Stimulated activated CD4-positive, alpha-beta T cell treated with anti-CD3 and anti-CD28 coated beads, Interleukin-15, amount 100 ng/mL, for 24 hours (primary cell): ENCODE measurements at places on chromosomes 11 and 22.
A peak's percentile ranks its signal among the peaks of the same experiment; 100 is the strongest.

- no peak for DNase-seq
These were observed 35.7 kb downstream of the CD44 start for GRCh38 chr11:35174666-35175065.

- no peak for DNase-seq
These were observed 808 bp upstream of the IFITM2 start for GRCh38 chr11:306645-307371.

GRCh38 chr11:129302386-129303101 lies 73.1 kb upstream of the BARX2 start:
- no peak for DNase-seq

- no peak for DNase-seq
These were observed 217.3 kb upstream of the TMEM45B start for GRCh38 chr11:129598378-129598777.

DNA sequence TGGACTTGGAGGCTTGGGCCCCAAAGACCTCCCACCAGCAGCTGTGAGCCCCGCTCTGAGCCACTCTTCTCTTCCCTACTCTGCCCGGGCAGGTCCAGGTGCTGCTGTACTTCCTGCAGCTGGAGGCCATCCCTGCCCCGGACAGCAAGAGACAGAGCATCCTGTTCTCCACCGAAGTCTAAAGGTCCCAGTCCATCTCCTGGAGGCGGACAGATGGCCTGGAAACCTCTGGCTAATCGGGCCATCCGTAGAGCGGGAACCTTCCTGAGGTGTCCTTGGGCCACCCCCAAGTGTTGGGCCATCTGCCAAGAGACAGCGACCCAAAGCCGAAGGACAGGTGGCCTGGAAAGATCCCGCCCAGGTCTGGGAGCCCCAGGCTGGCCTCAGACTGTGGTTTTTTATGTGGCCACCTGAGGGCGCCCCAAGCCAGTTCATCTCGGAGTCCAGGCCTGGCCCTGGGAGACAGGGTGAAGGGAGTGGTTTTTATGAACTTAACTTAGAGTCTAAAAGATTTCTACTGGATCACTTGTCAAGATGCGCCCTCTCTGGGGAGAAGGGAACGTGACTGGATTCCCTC lies 135.1 kb downstream of the BCR start:
- peak; percentile 65 for DNase-seq

GRCh38 chr22:39776295-39777009 lies 117.1 kb downstream of the ENTHD1 start:
- DNase-seq = no peak

GRCh38 chr11:69670158-69670845 lies 4.9 kb downstream of the LTO1 start:
- peak; percentile 75 for DNase-seq

DNA sequence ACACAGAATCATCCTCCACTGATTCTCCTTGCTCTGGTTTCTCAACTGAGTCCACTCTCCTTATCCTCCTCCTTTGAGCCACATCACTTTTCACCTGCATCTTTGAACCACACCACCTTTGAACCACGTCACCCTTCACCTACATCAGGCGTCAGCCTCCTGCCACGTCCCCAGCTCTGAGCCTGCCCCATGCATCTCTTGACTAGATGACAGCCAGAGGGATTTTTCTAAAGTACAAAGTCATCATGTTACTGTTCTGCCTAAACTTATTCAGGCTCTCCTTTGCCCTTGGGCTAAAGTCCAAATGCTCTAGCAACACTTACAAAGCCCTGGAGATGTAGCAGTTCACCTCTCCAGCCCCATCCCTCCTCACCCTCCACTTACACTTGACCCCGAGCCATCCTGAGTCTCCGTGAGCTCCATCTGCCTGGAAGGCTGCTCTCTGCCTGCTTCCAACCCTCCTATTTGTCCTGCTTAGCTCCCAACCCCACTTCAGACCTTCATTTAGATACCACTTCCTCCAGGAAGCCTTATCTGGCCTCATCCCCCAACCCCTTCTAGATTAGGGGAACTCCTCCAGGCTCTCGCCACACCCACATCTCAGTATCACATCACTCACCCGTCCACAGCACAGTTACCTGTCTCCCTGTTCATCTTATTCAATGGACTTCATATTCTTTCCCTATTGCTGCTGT lies 3.7 kb upstream of the MS4A10 start:
- DNase-seq = no peak

DNA sequence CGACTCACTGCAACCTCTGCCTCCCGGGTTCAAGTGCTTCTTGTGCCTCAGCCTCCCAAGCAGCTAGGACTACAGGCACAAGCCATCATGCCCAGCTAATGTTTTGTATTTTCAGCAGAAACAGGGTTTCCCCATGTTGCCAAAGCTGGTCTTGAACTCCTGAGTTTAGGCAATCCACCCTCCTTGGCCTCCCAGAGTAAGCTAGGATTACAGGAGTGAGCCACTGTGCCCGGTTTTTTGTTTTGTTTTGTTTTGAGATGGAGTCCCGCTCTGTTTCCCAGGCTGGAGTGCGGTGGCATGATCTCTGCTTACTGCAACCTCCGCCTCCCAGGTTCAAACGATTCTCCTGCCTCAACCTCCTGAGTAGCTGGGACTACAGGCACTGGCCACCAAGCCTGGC lies 41.0 kb downstream of the CELF1 start:
- DNase-seq = no peak

DNA sequence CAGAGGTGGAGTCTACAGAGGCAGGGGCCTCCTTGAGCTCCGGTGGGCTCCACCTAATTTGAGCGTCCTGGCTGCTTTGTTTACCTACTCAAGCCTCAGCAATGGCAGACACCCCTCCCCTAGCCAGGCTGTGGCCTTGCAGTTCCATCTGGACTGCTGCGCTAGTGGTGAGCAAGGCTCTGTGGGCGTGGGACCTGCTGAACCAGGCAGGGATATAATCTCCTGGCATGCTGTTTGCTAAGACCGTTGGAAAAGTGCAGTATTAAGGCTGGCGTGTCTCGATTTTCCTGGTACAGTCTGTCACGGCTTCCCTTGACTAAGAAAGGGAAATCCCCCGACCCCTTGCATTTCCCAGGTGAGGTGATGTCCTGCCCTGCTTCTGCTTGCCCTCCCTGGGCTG lies 77.7 kb downstream of the GDPD4 start:
- no peak for DNase-seq

GRCh38 chr11:76048763-76049162 lies 157.5 kb downstream of the WNT11 start:
- peak; percentile 20 for DNase-seq
